RPMI7951 (cell line): ENCODE measurements at places on chromosomes 11 and 22.

GRCh38 chr11:23933721-23934120, 563.1 kb upstream of the LUZP2 start:
- no peak for DNase-seq

- DNase-seq = no peak
Measured at GRCh38 chr11:96342014-96342960, 708 bp downstream of the MAML2 start.

DNA sequence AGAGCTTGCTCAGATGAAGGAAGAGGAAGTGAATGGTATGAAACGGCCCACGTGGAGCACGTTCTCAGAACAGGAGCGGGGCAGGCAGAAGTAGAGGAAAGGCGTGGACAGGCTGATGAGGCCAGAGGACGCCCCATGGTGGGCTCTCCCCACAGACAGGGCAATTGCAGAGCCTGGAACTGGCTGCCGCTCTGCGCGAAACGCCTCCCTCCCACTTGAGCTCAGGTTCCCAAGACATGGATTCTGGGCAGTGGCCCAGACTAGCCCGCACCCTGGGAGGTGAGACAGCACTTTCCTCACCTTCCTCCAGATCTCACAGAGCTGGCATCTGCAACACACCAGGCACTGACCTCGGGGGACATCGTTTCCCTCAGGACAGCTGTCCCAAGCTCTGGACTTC, 117.6 kb downstream of the PHF21B start:
- DNase-seq = no peak

DNA sequence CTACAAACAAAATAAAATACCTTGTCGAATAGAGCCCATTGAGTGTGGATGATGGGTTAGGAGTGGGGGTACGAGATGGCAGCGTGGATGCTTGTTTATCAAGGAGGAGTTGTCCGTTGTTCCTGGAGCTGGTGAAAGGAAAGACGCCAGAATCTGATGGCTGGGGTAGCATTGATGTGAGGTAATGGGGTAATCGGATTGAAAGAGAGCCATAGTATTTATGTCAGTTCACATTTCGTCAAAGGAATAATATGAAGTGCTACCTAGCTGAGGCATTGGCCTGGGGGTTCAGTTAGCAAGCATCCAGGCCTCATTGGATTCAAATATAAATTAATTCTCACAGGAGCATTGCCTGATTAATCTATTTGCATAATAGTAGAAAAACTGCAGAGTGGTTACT, 16.9 kb upstream of the DBX1 start:
- no peak for DNase-seq

DNA sequence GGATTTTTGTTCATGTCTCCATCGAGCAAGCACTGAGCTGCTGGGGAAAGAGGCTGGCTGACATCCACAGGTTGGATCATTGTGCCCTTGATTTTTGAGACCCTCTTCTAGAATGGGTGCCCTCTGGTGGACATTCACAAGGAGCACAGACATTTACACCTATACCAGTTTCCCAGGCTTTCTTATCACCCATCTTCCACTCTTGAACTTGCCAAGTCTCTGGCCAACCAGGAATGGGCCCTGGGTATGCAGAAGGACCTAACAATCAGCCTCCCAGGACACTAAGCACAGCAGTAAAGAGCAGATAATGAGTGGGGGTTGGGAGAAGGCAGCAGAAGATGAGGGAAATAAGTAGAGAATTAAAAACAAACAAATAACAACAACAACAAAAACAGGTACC, 5.7 kb upstream of the INTS4 start:
- peak; percentile 70 for DNase-seq

GRCh38 chr11:128343135-128343514, 244.2 kb downstream of the ETS1 start:
- no peak for DNase-seq

DNA sequence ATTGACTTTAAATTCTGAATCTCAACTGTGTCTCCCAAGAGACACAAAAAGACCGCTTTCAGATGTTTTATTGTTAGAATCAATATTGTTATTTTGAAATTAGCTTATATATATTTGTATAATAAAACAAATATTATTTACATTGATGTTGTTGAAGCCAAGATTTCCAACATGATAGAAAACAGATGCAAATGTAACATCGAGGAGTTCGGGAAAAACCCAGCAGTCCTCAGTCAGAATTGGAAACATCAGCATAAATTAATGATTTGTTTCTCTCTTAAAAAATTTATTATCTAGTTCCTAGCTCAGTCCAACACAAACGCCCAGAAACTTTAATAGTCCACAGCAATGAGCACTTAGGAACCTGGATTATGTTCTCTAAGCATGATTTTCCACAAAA, 1330.4 kb downstream of the TBC1D22A start:
- no peak for DNase-seq

- no peak for DNase-seq
Measured at GRCh38 chr11:37657645-37658044, 1059.6 kb upstream of the RAG2 start.

- DNase-seq = no peak
Measured at GRCh38 chr11:64715756-64716472, 7.1 kb downstream of the NRXN2 start.

DNA sequence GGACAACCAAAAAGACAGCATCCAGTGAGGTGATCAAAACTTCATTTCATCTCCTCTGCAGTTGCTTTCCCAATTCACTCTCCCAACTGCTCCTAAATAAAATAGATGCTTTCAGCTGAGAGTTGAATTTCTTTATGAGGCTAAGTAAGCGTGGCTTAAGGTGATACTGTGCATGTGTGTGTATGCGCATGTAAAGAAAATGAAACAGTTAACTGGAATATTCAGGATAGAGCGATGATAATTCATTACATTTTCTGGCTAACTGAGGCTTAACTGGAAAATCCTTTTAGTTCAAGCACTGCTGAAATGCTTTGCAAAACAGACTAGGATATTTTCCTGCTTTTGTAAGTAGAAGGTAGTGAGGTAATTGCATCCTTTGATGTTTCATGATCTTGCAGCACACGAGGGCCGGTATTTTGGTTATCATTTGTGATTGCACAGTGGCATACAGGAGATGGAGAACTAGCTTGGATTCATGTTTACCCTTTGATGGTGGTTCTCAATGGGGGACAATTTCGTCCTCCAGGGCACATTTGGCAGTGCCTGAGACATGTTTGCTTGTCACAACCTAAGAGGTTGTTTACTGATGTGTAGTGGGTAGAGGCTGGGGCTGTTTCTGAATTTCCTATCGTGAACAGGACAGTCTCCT, 71.2 kb downstream of the ZBTB16 start:
- no peak for DNase-seq

GRCh38 chr11:116580799-116581198, 192.0 kb downstream of the BUD13 start:
- DNase-seq = no peak

DNA sequence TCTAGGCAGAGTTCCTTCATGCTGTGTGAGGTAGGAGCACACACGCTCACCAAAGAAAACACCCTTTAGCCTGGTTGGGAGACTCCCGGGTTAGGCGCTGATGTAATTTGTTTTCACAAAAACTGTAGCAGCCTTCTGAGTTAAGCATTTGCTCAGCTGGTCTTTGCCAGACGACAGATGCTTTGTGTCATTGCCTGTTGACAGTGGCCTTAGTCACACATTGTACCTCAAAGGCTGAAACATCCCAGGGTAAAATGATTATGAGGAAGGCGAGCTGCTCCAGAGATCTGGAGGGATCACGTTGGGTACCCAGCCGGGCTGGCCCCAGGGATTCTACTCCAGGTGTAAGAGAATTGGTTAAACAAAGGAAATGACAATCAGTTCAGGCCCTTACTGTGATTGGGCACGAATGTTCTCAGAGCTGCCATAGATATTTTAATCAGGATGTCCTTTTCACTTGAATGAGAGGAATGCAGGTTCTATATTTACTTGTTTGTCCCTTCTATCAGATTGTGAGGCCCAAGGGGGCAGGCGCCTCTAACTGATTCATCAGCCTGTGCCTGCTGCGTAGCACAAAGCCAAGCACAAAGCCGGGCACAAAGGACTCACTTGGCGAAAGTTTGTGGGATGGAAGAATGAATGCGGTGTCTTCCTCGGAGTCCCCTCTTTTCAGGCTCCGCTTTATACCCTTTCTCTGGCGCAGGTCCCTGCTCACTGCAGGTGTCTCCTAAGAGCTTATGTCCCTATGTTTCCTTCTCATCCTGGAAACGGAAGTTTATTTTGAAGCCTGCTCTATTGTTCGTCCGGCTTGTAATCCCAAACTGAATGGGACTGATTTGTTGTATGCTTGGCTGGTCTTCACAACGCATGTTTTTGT, 47.1 kb downstream of the ADM start:
- peak; percentile 81 for DNase-seq

GRCh38 chr11:2799881-2800654, 85.5 kb downstream of the CDKN1C start:
- peak; percentile 23 for DNase-seq

DNA sequence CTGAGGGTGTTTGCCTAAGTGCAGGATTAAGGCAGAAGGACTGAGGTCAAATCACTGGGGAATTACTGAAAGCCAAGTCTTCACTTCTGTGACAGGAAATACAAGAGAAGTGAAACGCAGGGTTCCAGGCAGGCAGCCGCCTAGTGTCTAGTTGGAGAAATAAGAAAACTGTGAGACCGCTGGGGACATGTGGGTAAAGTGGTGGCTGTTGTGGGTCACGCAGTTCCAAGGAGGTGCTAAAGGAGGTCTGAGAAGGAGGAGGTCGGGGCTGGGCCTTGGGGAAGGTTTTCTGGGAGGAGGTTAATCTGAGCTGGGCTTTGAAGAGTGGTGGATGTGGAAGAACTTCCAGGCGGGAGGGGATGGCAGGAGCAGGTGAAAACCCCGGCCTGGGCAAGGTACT, 11.2 kb downstream of the MCM5 start:
- DNase-seq = no peak

DNA sequence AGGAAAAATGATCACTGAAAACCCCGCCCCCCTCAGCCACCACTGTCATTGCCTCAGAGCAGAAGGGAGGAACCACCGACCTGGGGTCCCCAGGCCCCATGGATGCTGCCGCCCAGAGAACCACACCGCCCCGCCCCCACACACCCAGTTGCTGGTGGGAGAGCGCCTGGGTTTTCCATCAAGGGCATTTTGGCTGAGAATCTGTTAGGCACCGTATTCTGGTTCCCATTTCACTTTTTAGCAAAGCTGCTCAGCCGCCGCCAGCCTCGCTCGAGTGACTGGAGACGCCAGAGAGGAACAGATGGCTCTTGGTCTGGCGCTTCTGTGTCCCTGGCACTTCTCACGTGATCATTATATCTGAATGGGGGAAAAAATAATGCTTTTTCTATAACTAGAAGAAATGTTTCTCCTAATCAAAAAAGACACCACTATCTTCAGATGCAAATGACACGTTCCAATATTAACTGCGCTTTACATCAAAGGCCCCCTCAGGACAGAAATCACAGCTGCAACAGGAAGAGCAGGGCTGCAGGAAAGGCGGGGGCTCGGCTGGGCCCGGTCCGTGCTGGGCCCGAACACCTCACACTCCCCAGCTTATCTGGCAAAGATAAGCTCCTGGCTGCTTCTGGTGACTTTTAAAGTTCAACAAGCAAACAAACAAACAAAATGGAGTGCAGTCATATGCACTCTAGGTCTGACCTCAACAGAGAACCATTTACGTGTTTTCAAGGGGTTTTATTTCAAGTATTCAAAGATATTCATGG, 149.8 kb downstream of the MPPED1 start:
- DNase-seq = no peak

DNA sequence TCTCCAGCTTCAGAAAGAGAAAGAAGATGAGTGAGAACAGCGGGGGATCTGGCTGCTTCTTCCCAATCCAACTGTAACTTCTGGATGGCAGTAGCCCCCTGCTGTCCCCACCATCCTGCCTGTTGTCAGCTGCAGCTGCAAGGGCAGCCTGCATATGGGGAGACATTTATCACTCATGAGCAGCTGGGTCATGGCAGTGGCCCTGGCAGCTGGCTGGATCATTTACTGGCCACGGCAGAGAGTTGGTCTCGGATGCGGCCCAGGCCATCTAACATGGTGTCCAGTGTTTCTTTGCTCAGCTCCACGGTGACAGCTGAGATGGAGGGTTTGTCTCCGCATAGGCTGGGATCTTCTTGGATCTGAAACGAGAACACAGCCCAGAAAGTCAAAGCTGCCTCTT, 14.8 kb downstream of the COMMD9 start:
- no peak for DNase-seq

DNA sequence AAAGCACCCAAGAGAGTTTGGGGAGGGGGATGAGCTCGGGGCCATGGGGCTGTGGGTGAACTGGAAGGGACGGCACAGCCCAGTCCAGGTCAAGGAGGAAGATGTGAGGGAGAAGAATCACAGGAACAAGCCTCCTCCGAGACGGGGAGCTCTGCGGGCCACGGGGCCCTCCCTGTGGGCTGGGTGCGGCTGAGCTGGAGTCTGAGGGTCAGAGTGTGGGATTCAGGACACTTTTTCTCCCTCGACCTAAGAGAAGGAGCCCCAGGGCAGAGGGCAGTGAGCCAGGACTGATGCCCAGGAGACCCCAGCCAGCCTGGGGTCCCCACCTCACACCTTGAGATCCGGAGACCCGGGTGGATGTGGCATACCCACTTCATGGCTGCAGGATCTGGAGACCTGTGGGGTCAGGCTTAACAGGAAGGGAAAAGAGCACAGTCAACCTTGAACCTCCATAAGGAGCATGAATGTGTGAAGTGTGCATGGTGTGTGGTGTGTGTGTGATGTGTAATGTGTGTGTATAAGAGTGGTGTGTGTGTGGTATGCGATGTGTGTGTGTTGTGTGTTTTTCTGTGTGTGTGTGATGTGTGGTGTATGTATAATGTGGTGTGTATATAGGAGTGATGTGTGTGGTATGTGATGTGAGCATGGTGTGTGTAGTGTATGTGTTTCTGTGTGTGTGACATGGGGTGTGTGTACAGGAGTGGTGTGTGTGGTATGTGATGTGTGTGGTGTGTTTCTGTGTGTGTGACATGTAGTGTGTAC, 504.6 kb downstream of the BRD1 start:
- DNase-seq = no peak

DNA sequence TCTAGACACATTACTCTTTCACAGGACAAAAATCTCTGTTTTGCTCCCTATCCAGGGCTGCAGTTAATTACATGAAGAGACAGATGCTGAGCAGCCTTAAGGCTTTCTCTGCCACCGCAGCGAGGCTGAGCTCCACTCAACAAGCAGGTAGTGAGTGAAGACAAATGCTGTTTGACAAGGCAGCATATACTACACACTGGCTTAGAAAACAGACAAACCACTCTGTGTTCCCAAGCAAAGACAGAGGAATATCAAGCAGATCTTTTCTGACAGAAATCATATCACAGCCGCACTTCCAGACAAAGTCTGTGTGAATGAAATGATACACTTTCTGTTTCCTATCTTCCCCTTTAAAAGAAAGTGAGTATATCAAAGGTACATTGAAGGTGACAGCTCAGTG, 368.1 kb downstream of the DCDC1 start:
- no peak for DNase-seq

GRCh38 chr11:13702071-13702470, 33.6 kb downstream of the FAR1 start:
- DNase-seq = no peak
